ENCODE measurements at places on chromosomes 6 and 20.

DNA sequence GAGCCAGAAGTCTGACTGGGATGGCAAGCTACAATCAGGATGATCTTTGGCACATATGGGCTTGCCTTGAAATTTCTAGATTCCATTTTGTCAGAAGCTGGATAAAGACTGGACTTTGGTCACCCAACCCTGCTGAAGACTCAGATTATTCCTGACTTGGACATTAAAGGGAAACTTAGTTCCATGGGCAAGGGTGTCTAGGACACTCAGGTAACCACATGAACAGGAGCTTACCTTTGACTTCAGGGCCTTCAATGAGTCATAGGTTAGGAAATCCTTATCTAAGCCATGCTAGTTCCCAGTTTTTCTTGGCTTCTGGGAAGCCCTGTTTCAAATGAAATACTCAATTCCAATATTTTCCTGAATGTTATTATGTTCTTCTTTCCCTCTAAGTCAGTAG is 28.5 kb upstream of the IFNGR1 start:
- DNase-seq, result no peak

- DNase-seq, result no peak
These were observed 40.1 kb downstream of the CEP85L start for GRCh38 chr6:118611334-118611733.

- DNase-seq, result no peak
These were observed 122.9 kb downstream of the ZMYND8 start for GRCh38 chr20:47233333-47234188.

DNA sequence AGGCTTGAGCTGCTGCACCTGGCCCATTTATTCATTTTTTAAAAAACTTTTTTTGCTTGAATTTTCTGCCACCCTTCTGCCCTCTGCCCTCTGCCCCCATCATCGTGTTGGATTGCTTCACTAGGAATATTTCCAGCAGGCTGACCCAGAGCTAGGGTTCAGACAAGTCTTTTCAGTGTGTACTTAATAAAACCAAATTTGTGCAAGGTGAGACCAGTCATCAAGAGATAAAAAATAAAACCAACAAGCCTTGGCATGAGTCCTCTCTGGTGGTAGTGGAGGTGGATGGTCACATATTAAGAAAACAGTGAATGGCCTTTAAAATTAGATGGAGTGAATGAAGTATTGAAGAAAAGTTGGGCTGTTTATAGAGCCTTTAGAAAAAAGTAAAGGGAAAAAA is 239.6 kb downstream of the CDKAL1 start:
- no peak for DNase-seq

GRCh38 chr6:7328243-7328642 is 15.2 kb upstream of the SSR1 start:
- no peak for DNase-seq

DNA sequence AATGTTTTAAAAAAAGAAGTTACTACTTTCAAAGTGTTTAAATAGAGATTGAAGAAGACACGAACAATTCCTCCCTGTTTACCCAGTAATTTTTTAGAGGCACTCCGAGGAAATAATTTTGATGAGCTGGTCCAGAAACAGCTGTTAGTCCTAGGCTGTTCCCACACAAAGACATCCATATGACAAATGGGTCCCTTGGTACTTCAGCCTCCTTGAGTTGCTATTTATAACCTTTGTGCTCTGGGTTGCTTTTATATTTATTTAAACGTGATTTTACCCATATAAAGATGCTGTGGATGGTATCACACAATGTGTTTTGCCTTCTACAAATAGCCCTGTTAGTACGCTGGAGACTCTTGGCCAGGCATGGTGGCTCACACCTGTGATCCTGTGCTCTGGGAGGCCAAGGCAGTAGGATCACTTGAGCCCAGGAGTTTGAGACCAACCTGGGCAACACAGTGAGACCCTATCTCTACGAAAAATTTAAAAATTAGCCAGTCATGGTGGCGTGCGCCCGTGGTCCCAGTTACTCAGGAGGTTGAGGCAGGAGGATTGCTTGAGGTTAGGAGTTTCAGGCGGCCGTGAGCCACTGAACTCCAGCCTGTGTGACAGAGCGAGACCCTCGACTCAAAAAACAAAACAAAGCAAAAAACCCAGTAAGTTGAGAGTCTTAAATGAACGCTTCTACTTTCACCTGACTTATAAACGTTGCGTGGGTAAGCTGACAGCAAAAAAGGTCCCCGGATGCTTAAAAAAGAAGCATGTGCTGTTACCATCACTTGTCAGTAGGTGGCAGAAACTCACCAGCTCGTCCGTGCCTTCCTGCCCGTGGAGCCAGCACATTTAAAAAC is 56.9 kb upstream of the ARMH2 start:
- DNase-seq, result no peak

- no peak for DNase-seq
These were observed 13.2 kb upstream of the VAPB start for GRCh38 chr20:58375759-58376352.

DNA sequence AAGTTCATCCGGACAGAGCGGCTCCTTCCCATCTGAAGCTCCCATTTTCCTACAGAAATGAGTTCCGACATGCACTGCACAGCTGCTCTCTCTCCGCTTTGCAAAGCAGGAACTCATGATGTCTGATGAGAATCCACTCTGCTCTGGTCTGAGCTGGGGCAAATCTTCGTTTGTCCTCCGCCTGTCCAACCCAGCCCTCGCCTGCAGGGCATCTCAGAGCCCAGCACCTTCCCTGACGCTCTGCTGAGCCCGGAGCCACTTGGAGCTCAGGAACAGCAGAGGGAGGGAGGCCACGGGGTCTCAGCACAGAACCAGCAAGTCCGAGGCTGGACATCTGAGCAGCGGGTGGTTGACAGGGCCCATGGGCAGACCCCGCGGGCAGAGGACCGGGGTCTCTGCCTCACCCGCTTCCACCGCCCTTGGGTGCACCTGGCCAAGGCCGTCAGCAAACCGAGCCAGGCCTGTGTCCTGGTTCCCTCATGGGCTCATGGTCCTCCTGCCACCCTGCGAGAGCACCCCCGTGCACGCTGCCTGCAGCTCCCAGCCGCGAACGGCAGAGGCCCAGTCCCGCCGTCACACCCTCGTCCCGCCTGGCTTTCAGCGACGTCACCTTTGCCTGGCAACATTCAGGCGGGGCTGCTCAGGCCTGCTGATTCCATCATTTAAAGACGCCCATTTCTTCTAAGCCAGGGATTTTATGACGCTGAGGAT is 78.5 kb upstream of the BHLHE23 start:
- DNase-seq, result no peak

DNA sequence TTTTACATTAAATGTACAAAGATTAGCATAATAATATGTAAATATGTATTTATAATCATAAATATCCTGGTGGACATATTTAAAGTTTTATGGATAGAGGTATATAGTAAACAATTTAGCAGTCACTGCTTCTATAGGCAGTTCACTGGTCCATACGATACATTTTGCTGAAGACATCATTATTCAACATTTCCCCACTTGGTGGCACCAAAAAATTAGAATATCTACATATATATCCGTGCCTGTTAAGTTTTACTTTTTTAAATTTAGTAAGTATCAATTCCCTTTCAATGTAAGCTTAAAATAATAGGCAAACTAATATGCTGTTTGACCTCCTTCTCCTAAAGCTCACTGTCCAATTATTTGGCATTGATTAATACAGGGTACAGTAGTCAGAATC is 64.2 kb downstream of the LMBRD1 start:
- DNase-seq, result no peak

GRCh38 chr6:133827766-133828165 is 61.1 kb upstream of the TCF21 start:
- DNase-seq, result no peak

GRCh38 chr6:134477991-134478635 is 160.2 kb upstream of the SGK1 start:
- DNase-seq, result no peak

DNA sequence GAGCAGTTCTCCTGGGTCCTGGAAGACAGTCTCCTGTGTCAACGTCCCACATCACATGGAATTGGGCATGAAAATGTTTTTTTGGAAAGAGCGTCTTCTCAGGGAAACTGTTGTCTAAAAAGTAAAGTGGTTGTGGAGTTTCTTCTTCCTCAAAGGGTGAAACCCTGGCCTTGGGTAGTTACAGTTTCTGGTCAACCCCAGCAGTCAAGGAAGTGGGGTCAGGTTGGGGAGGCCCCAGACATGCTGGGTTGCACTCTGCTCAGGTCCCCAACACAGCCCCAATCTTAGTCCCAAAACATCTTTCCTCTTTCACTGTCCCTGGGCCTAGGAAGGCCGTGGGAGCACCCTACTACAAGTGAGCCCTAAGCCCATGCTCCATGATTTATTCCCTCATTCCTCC is 996 bp upstream of the NFKBIE start:
- no peak for DNase-seq

DNA sequence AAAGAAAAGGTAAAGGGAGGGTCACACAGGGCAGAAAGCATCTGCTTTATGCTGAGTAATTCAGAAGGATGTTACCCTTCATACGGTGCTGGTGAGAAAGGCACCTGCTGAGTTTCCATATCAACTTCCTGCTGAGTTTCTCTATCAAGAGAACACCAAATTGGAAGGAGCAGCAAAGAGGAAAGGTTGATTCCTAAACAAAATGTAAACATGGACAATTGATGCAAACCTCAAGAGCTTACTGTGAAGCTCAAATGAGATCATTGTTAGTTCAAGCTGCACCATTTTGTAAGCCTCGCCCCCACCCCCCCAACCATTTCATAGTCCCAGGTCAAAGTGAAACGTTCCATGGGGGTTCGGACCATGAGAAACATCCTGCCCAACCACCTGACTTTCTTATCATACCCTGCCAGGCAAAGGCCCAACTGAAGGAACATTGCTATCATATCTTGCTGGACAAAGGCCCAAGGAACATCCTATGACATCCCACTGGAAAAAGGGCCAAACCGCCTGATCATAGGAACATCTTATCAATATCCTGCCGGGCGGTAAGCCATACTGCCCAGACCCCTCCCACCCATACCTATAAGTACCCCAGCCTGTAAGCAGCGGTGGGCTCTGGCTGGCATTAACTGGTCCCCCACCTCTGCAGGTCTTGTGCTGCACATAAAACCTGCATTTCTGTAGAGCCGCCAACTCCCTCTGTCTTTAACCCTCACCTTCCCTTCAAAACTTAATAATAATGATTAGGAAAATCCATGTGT is 171.6 kb downstream of the UBE3D start:
- DNase-seq, result no peak

GRCh38 chr6:13377054-13377758 is 48.9 kb upstream of the TBC1D7 start:
- DNase-seq, result no peak

DNA sequence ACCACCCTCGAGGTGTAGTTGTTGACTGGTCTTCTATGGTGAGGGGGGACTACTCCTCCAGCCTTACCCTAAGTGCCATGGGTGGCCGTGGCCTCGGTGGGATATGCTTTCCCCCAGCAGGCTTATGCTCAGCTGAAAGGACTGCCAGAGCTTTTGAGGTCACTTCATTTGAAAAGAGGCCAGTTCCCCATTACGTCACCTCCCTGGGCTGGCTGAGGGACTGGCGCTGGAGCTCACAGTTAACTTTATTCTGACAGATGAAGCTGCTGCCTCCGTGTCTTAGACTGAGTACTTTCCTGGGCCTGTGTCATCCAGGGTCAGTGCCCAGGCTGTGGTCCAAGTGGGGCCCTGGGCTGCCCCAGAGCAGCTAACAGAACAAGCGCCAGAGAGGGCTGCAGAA is 42.8 kb upstream of the PCMTD2 start:
- no peak for DNase-seq

DNA sequence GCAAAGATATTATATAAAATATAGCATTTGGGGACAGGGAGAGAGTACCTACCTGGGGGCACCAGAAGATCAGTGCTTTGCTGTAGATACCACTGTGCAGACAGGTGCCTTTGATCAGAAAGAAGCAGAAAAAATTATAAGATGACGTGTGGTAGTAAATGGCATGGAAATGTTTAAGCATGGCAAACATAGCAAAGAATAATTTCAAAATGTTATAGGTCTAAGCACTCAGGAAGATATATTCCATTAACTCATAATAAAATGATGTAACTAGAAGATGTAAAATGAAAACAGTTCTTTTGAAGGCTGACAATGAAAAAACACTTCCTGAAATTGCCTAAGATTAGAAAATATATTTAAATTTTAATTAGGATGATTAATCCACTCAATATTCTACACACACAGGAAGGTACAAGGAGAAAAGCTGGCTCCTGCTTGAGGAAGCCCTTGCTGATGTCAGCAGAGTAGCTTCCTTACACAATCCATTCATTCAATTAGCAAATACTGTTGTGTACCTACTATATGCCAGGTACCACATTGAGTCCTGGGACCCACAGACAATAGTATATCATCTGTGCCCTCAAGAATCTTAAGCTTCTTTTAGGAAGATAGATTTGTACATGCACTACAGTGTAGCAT is 290.2 kb upstream of the CNR1 start:
- no peak for DNase-seq

GRCh38 chr6:129497481-129498441 is 212.2 kb downstream of the ARHGAP18 start:
- no peak for DNase-seq

GRCh38 chr20:38810926-38811630 is 5.6 kb downstream of the PPP1R16B start:
- no peak for DNase-seq

GRCh38 chr6:99022039-99022609 is 74.4 kb upstream of the FBXL4 start:
- no peak for DNase-seq

DNA sequence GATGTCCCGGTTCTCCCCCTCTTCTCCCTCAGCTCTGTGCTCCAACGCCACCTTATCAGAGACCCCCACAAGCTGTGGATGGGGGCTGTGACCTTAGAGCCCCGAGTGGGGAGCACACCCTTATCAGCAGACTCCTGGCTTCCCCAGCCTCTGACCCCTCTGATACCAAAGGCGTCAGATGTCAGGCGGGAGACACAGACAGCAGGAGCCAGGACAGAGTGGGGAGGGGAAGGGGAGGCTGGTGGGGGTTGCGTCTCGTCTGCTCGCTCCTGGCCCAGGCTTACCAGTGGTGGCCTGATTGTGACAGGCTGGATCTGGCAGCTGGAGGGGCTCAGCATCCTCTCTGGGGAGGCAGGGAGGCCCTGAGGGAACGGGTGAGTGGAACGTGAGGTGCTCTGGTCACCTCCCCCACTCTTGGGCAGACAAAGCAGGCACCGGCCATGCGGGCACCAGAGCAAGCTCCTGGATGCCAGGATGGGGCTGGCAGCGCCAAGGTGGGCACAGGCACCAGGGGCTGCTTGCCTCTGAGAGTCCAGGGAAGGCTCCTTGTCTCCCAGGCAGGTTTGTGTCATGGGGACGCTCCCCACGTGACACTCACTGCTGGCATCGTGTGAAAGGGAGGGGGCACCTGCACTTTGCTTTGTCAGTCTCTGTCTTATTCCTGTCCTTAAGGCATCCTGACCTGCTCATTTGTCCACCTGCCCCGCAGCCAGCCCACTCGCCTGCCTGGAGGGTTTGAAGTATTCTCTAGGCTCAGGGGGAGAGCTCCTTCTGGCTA is 27.8 kb upstream of the GATA5 start:
- DNase-seq, result no peak

DNA sequence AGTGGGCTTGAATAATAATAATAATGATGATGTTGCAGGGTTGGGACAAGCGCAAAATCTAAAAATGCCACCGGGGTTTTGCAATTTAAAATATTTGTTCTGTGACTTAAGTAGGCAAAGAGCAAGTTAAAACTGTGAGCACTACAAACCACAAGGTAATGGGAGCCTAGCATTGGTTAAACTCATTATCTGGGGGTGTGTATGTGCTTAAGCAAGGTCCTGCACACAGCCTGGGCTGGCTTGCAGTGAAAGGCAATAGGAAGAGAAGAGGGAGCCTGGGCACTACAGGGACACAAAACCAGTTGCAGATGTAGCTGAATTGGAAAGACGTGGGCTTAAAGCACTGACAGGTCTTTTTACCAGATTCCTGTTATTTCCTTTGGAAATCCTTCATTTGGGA is 11.7 kb downstream of the SIM1 start:
- no peak for DNase-seq

- no peak for DNase-seq
These were observed 293.5 kb upstream of the FERMT1 start for GRCh38 chr20:6416371-6416770.

Data from stimulated activated CD4-positive, alpha-beta T cell treated with anti-CD3 and anti-CD28 coated beads, TNF-alpha, amount 100 ng/mL, for 1 hour (primary cell).